ENCODE measurements at places on chromosomes 2 and 18.
A peak's percentile ranks its signal among the peaks of the same experiment; 100 is the strongest.

DNA sequence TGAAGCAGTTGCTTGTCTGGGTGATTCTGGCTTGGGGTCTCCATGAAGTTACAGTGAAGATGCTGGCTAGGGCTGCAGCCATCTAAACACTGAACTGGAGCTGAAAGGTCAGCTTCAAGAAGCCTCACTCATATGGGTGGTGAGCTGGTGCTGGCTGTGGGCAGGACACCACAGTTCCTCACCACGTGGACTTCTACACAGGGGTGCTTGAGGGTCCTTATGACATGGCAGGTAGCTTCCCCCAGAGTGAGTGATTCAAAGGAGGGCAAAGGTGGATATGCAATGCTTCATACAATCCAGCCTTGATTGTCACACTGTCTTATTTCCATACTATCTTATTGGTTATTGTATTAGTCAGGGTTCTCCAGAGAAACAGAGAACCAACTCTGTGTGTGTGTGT, 6.0 kb downstream of the CD302 start:
- DNase-seq, result no peak

DNA sequence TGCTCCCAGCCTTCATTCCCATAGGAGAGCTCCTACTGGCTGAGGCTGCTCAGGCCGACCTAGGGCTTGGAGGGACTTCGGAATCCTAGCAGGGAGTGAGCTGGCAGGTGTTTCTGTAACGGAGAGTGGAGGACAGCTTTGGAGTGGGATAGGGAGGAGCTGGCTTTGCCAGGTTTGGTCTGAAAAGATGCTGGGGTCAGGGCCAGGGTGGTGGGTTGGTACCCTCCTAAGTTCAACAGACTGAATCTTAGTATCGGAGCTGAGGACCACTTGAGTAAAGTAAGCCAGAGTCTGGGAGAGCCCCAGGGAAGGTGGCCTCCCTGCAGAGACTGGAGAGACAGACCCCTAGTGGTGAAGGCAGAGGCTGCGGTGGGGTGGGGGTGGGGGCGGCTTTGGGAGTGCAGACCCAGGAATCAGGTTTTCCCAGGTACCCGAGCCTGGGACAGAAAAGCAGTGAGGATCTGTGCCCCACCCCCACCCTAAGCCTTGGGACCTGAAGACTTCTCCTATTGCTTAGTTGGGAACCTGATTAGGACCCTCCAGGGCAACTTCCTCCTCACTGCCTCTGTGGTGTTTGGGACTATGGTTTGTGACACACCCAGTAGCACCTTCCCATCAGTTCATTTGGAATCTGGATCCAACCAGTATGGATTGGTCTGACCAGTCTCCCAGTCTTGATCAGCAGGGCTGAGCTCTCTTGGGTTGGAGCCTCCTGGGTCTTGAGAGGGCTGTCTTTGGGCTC, 3.0 kb downstream of the CNNM4 start:
- no peak for DNase-seq

DNA sequence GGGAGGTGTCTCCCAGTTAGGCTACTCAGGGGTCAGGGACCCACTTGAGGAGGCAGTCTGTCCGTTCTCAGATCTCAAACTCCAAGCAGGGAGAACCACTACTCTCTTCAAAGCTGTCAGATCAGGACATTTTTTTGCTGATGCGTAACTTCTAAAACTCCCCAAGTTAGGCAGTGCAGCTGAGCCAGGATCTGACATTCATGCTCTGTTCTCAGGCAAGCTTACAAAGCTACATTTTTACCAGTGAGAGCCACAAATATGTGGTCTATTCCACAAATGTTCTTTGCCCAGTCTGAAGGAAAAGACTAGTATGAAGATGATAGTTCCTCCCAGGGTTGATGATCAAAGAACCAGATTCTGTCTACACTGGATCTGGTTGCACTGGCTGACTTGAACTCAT, 184.1 kb downstream of the MTCL1 start:
- no peak for DNase-seq

- no peak for DNase-seq
Measured at GRCh38 chr2:30729031-30729430, 78.2 kb downstream of the CAPN13 start.

GRCh38 chr18:78975699-78976335, 3.8 kb upstream of the SALL3 start:
- no peak for DNase-seq

GRCh38 chr2:9914384-9915065, 37.0 kb upstream of the GRHL1 start:
- DNase-seq, result peak; percentile 46

- no peak for DNase-seq
Measured at GRCh38 chr2:25738383-25739343, 65.3 kb upstream of the DTNB start.
